Activated CD4-positive, alpha-beta T cell treated with anti-CD3 and anti-CD28 coated beads, Interleukin-2, amount 10 ng/mL, durations not matched to agents 7 days and 5 days (primary cell): ENCODE measurements at places on chromosomes 5 and 9. TPM values are rescaled to one million over a fixed set of nuclear protein-coding genes. Genes with fewer than 3 reads are reported as not detected.

The RASA1 gene
- 20.6 TPM for total RNA-seq

DNA sequence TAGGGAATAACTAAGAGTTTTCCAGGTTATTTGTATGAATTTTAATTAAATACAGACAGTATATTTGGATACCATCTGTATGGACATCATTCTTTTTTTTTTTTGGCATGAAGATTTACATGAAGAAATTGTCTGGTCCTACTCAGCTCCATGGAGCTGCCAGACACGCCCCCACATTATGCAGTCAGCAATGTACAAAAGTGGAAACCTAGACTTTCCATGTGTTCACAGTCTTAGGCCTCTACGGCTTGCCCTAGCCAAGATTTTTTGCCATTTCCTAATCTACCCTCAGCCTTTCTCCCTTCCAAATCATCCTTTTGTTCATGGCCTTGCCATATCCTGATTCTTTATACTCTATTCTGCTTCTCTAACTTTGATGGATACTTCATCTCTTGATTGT lies 207.1 kb downstream of the SGCD start:
- no peaks in the 10 kb centered on the region for H3K4me1 ChIP-seq
- H3K27ac ChIP-seq = no peak overlapping the region
- no peaks in the 10 kb centered on the region for H3K36me3 ChIP-seq
- DNase-seq = no peak

The CAVIN4 gene
- 0.10 TPM for total RNA-seq

DNA sequence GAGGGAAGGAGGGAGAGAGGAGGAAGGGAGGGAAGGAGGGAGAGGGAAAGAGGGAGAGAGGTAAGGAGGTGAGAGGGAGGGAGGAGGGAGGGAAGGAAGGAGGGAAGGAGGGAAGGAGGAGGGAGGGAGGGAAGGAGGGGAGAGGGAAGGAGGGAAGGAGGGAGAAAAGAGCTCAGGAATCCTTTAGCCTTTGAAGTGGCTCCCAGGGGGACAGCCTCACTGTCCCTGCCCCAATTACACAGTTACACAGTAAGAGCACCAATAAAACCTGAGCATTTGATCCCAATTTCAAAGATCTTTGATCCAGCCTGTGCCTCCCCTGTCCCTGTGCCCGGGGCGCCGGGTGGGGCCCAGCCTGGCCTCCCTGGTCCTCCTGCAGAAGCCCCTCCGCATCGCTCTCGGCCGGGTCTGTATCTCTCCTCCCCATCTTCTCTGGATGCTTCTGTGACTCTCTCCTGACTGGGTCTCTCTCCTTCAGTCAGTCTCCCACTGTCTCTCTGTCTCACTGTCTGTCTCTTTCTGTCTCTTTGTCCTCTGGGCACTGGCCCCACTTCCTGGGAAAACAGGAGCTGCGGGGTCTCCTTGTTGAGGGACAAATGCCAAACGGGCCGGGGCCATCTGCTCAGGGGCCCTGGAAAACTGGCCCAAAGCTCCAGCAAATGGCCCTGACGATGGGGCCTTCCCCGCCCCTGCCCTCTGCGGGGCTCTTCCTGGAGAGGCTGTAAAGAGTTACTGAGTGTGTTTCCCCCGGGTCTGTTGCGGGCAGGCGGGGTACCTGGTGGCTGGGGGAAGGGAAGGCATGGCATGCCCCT lies 54.2 kb upstream of the EGFL7 start:
- no peaks in the 10 kb centered on the region for H3K27me3 ChIP-seq
- H3K36me3 ChIP-seq = no peaks in the 10 kb centered on the region

DNA sequence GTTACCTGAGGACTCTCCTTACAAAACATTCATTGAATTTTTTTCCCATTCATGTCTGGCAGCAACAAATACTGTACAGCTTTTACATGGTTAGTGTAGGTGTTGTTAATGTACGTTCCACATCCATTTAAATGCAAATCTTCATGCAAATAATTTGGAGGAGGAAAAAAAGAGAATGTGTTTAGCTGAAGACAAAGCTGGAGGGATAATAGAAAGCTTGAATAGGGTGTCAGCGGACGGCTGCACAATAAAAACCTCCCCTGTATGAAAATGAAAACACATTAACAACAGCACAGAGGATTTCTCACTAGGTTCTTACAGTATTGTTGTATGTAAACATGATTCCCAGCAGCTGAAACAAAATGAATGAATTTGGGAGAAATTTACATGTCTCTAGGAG lies 231.5 kb downstream of the ZNF608 start:
- H3K36me3 ChIP-seq = no peaks in the 10 kb centered on the region
- DNase-seq = no peak
- H3K4me3 ChIP-seq = no peak overlapping the region
- H3K27ac ChIP-seq = no peak overlapping the region
- peaks cover 3% of the 10 kb centered on the region for H3K27me3 ChIP-seq

The LSM11 gene
- 4.8 TPM for total RNA-seq
